ENCODE measurements at places on chromosomes 16 and 17.

- no peak for DNase-seq
Measured at GRCh38 chr17:19278729-19279128, 41.6 kb downstream of the EPN2 start.

- DNase-seq = no peak
Measured at GRCh38 chr16:8874388-8874787, 5.6 kb upstream of the CARHSP1 start.

GRCh38 chr17:82647593-82648164 is 565 bp downstream of the WDR45B start:
- peak; percentile 30 for DNase-seq

DNA sequence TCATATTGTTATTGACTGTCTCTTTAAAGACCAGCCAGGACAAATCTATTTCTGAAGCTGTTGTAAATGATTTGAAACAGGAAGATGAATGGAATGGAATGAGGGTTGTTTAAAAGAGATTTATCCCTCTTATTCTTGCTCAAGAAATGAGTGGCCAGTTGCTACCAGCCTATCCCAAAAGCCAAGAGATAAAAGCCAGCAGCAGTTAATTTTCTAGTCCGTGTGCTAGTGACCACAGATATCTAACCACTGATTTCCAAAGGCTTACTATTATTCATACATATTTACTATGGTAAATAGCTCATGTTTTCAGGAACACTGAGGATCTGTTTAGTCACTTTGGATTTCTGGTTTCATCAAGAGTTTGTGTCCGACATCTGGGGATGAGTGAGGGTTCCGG is 105.7 kb downstream of the CDH13 start:
- DNase-seq = no peak

DNA sequence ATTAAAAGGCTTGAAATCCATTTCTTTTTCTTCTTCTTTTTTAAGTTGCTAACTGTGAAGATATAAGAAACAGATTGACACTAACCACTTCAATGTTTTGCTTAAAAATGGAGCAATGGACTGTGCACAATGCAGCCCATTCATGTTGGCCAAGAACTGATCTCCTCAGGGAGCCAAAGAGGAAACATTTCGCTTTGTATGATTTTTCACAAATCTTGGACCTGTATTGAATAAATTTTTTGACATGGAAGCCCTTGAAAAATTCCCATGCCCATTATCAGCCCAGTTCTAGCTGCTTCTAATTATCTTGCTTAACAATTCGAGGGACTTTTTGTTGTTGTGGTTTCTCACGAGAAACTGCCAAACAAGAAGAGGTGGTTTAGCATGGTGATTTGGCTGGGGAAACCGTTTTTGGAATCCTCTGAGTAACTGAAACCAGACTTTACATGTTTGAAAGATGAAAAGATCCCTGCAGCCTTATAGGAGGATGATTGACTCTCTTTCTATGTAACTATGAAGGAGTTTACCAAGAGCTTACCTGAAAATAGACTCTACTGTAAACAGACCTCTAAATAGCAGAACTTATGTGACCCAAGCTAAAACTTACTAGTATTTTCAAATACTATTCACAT is 1389.4 kb upstream of the GOT2 start:
- DNase-seq = no peak

- DNase-seq = no peak
Measured at GRCh38 chr16:13550254-13550653, 369.7 kb upstream of the ERCC4 start.

- peak; percentile 4 for DNase-seq
Measured at GRCh38 chr17:29369831-29370735, 20.1 kb upstream of the TAOK1 start.

DNA sequence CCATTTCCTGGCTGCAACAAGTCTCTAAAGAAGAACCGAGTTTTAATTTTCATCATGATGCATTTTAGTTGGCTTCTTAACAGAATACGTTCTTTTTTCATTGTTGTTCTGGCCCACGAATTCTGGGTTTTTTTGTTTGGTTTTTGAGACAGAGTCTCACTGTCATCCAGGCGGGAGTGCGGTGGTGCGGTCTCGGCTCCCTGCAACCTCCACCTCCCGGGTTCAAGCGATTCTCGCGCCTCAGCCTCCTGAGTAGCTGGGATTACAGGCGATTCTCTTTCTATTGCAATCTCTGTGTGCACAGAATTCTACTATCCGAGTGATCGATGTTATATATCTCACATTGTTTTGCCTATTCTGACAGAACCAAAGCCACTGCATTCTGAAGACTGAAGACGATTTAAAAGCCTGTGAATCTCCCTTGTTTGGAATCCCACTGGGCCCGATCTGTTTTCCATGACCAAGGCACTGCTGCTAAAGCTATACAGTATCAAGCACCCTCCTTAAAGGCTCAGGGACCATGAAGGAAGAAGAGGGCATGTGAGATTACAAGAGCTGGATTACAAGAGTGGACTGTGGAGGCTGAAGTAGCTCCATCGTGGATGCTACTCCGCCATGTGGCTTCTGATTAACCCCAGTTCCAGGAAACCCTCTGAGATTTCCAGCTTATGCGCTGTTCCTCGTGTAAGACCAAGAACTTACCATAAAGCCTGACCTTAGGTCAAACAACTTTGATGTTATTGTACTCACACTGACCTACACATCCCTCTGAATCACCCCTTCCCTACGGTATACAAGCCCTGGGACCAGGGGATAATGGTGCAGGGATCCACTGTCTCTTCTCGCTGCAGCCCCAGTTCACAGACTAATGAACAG is 44.3 kb downstream of the ADCY9 start:
- no peak for DNase-seq

GRCh38 chr16:77669057-77669456 is 53.3 kb upstream of the NUDT7 start:
- DNase-seq = no peak

- DNase-seq = no peak
Measured at GRCh38 chr17:62641153-62641552, 13.7 kb downstream of the MRC2 start.

DNA sequence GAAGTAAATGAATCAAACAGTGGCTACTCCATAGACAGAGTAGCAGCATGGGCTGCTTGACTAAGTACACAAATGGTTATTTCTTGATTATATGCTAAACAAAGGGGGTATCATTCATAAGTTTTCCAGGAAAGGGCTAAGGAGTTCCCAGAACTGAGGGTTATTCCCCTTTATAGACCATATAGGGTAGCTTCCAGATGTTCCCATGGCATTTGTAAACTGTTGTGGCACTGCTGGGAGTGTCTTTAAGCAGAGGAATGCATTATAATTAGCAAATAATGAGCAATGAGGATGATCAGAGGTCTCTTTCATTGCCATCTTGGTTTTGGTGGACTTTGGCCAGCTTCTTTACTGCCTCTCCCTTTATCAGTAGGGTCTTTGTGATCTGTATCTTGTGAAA is 105.1 kb downstream of the CDH11 start:
- no peak for DNase-seq

DNA sequence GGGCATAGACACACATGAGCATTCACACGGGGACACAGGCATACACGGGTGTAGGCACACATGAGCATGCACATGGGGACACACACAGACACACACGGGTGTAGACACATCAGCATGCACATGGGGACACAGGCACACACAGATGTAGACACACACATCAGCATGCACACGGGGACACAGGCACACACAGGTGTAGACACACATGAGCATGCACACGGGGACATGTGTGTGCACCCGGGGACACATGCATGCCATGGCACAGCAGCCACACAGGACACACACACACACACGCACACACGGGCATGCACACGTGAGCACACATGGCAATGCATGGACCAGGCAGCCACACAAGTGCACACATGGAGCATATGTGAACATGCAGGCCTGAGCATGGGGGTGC is 5.2 kb upstream of the DCXR start:
- DNase-seq = no peak

DNA sequence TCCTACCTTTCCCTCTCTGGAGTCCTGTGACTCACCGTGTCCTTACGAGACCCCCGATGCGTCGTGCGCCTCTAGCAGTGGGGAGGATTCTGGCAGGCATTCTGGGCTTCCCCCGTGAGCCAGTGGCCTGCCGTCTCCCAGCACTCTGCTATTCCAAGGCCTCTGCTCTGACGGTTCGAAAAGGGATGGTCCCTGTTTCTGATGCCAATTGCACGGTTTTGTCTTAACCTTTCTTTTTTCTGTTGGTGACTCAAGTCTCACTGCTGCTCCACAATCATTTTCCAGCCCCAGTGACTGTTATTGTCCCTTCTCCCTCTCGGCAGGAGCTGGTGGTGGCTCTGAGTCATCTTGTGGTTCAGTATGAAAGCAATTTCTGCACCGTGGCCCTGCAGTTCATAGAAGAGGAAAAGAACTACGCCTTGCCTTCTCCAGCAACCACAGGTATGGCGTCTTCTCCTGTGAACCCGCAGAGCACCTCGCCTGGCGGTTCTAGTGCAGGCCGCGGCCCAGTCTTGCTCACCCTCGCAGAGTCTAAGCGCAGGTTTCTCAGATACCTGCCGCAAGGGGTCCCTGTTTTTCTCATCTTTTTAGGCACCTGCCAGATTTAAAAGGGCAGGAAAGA is 100.1 kb upstream of the CHMP6 start:
- peak; percentile 63 for DNase-seq

- DNase-seq = no peak
Measured at GRCh38 chr17:55620945-55621344, 101.7 kb downstream of the TMEM100 start.

DNA sequence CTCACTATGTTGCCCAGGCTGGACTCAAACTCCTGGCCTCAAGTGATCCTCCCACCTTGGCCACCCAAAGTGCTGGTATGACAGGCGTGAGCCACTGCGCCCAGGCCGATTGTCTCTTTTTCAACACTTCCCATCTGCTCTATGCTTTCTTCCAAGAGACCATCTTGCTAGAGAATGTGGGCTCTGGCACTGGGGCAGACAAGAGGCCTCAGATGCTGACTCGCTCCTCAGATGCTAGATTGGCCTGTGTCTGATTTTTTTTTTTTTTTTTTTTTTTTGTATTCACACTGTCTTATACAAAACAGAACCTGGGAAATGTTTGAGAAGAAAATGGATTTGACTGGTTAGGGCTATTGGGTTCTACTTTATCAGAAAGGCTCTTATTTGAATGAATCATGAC is 58.2 kb downstream of the CYB5D2 start:
- no peak for DNase-seq

DNA sequence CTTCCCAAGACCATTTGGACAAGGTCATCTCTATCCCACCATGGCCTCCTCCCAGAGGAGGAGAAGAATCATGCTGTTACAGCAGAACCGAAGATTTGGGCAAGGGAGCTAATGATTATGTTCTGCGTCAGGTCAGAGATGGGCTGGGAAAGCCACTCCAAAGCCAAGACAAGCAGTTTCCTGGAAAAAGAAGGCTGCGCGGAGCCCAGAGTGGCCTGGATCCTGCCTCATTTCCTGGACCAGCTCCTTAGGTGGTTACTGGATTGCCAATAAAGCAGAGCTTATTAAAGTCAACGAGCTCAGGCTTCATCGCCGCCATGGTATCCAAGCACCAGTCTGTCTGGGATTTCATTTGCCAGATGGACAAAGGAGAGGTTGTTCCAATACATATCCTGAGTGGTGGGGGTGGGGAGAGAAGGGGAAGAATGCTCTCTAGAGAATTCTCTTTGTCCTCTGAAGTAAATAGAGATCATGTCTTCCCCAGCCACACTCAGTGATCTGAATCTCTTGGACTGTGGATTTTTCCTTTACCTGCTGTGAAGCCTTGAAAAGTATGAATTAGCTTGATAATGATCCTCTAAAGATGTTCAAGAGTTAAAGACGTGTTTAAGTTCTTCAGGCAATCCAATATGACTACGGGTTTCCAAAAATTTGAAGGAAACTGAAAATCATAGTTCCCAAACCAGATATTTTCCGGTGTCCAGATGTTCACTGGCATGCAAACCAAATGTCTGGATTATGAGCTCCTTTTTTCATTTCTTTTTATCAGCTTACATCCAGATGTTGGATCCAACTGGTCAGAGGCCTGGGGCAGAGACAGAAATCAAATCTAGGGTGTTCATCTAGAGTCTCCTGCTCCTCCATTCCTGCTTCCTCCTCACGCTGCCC is 17.7 kb downstream of the PRAC1 start:
- no peak for DNase-seq

DNA sequence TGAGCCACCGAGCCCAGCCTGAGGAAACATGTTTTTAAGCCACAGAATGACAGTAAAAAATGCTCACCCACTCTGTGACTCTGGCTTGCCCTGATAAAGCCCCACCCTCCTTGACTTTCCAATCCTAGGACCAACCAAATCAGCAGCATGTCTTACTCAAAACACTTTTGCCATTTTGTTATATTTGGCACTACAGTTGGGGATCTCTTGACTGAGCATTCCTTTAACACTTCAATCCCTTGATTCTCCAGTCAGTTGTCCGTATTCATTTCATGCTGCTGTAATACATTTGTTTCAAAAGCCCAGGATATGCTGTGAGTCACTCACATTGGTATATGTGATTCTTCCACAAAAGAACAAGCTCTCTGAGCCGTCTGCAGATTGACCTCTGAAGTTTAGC is 8.2 kb downstream of the MYH3 start:
- DNase-seq = no peak

DNA sequence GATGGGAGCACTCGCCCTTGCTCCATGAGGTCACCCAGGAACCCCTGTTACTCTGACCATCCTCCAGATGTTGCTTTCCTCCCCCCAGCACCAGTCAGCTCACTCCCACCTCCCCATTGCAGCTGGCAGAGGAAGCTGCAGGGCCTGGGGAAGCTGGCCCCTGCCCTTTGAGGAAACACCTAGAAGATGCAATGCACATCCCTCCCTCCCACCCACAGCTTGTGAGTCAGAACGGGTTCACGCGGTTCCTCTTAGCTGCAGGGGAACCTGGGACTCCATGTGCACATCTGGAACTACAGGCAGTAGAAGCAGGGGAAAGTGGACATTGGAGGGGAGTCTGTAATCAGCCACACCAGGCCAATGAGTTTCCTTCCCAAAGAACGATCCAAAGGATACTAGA is 96.9 kb downstream of the KATNIP start:
- DNase-seq = no peak

DNA sequence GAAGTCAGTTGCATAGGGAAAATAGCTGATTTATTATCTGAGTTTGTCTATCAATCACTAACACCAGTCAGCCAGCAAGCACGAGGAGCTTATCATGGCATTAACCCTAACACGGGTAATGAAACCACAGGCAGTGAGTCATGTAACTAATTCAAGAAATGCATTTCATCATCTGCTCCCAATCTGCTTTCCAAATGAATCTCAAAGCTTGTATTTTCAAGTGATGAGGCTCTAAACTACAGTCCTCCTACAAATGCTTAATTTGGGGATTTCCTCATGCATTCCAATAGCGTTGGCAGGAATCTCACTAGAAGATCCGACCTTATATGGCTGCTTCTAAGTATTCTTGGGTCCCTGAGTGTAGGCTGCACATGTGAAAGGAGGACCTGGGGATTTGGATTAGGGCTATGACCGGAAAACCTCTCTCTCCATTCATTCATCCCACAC is 118.4 kb upstream of the HSBP1 start:
- DNase-seq = no peak

All from stimulated activated CD8-positive, alpha-beta memory T cell treated with anti-CD3 and anti-CD28 coated beads, Interleukin-2, amount 100 ng/mL, for 48 hours (primary cell).